Panc1 (cell line): ENCODE measurements at places on chromosomes 1 and 21. TPM values are rescaled to one million over a fixed set of nuclear protein-coding genes. Genes with fewer than 3 reads are reported as not detected.

DNA sequence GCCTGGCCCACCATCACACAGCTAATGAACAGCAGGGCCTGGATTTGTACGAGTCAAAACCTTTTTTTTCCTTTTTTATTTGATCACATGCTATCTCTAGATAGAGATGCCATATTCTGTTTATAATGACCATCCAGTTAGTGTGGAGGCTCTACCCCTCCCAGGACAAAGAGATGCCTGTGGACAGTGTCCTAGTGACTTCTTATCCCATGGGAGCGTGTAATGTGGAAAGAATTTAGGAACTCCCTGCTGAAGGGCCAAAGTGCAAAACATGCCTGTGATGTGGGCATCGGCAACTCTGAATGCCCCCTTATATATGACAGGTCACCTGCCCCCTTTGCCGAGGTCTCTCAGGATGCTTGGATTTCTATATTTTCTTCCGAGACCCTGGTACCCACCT is 292.2 kb downstream of the RRAGC start:
- H3K27ac ChIP-seq, result no peak overlapping the region
- no peaks in the 10 kb centered on the region for H3K36me3 ChIP-seq
- H3K4me1 ChIP-seq, result no peaks in the 10 kb centered on the region
- peaks cover under 1% of the 10 kb centered on the region for H3K27me3 ChIP-seq
- no peak for DNase-seq

- no peaks in the 10 kb centered on the region for H3K36me3 ChIP-seq
- no peaks in the 10 kb centered on the region for H3K4me1 ChIP-seq
- DNase-seq, result no peak
- no peak overlapping the region for H3K27ac ChIP-seq
- H3K27me3 ChIP-seq, result no peaks in the 10 kb centered on the region
- H3K4me3 ChIP-seq, result no peak overlapping the region
Measured at GRCh38 chr1:71561206-71561605, 480.4 kb upstream of the ZRANB2 start.

Gene PDPN
- total RNA-seq, result 0.28 TPM

Gene SPATA21
- total RNA-seq, result not detected
